ENCODE measurements at places on chromosomes 3 and 15.

DNA sequence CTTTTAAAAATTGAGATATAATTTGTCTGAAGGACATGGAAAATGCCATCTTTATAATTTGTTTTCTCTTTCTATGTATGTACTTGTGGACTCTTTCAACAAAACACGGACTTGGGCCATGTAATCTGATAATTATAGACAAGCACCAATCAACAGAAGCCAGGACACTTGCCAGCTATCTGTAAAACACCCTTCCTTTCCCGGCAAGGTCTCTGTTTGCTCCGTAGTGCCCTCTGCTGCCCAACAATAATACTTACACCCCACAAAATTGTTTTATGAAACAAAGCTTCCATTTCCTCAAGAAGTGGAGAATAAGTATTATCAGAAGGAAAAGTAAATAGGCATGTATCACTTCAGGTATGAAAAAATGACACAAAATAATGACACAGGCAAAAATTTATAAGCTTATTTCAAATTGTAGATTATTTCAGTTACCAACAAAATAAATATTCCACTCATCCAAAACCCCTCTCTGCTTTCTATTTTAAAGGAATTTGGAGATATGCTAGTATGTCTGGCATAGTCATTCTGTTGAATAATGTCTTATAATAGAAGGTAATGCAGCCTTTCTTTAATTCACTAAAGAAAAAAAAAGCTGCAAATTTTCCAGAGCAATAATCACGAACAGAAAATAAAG, 32.8 kb downstream of the MYH15 start:
- H3K27ac ChIP-seq, result no peak overlapping the region
- DNase-seq, result peak; percentile 67
- no peak overlapping the region for H3K4me3 ChIP-seq
- H3K4me1 ChIP-seq, result no peaks in the 10 kb centered on the region
- no peaks in the 10 kb centered on the region for H3K27me3 ChIP-seq

DNA sequence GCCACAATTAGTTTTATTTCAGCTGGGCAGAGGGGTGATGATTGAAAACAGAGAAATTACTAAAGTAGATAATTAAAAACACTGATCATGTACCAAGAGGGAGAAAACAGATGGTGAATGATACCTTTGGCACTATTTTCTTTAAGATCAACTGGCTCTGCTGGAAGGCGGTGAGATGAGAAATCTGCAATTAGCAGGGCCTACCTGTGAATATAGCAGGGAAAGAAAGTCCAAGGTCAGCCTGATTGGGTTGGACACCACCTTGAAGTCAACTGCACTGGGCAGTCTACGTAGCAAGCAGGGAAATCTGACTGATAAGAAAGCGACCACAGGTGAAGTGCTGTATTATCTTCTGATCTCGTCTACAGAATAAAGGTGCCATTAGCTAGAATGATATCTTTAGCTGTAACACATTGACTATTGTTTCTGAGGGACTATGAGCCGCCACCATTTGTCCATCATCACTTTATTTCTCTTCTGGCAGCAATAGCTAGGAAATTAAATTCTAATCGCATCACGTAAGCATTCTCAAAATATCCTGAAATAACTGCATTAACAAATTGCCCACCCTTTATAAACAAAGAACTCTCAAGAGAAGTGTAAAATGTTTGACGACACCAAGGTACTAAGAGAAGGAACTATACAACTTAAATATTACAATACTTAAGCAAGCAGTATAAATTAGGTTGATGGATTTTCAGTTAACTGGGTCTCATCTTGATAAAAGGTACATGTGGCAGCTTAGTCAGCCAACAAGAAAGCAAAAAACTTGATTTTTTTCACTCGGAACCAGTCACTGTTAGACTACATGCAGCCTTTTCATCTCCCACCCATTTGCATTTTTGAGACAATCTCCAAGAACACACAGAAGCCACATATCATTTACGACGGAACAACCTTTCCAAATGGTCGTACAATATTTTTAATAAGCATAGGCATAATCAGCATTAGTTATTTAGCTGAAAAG, 1.3 kb downstream of the NEDD4 start:
- DNase-seq, result no peak
- H3K4me3 ChIP-seq, result peak overlapping the region; percentile 82
- peaks cover 32% of the 10 kb centered on the region for H3K4me1 ChIP-seq
- H3K27ac ChIP-seq, result no peak overlapping the region

GRCh38 chr3:75982151-75982550, 196.8 kb upstream of the ZNF717 start:
- H3K4me1 ChIP-seq, result no peaks in the 10 kb centered on the region
- H3K36me3 ChIP-seq, result no peaks in the 10 kb centered on the region
- DNase-seq, result no peak
- no peaks in the 10 kb centered on the region for H3K27me3 ChIP-seq
- H3K27ac ChIP-seq, result no peak overlapping the region
- H3K4me3 ChIP-seq, result no peak overlapping the region

DNA sequence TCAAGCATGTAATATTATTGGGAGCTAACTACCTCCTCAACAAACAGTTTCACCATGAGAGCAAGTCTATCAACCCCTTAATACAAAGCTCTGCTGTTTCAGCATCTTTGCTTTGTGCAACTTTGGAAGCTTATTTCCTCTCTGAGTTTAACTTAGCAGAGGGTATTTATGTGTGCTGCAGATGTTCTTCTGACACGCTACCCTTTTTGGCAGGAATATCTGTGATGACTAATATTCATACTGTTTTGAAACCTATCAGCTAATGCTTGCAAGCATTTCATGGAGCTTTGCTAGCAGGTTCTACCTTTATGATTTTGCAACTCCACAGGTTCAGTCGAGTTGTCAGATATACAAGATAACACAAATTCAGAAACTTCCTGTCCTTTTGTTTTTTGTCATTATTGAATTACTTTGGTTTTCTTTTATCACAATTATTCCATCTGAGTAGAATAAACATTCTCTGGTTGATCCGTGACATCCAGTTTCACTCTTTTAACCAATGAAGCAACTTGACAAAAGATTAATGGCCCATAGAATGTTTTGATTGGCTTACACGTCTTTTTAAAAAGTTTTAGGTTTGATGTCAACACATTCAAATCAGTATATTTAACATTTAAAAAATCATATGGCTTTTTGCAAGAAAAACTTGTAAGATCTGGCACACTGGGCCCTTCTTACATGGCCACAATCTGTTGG, 1.7 kb upstream of the SLC9A9 start:
- H3K27ac ChIP-seq, result no peak overlapping the region
- H3K4me1 ChIP-seq, result peaks cover 22% of the 10 kb centered on the region
- H3K27me3 ChIP-seq, result no peaks in the 10 kb centered on the region
- H3K36me3 ChIP-seq, result no peaks in the 10 kb centered on the region
- no peak for DNase-seq
- no peak overlapping the region for H3K4me3 ChIP-seq

GRCh38 chr3:193048127-193048526, 130.5 kb upstream of the MB21D2 start:
- H3K27me3 ChIP-seq, result no peaks in the 10 kb centered on the region
- H3K4me1 ChIP-seq, result no peaks in the 10 kb centered on the region
- no peak overlapping the region for H3K4me3 ChIP-seq

- H3K27ac ChIP-seq, result no peak overlapping the region
- DNase-seq, result no peak
- H3K36me3 ChIP-seq, result peaks cover 84% of the 10 kb centered on the region
- no peaks in the 10 kb centered on the region for H3K4me1 ChIP-seq
- no peaks in the 10 kb centered on the region for H3K27me3 ChIP-seq
These were observed 20.0 kb downstream of the COPS2 start for GRCh38 chr15:49135342-49135857.

DNA sequence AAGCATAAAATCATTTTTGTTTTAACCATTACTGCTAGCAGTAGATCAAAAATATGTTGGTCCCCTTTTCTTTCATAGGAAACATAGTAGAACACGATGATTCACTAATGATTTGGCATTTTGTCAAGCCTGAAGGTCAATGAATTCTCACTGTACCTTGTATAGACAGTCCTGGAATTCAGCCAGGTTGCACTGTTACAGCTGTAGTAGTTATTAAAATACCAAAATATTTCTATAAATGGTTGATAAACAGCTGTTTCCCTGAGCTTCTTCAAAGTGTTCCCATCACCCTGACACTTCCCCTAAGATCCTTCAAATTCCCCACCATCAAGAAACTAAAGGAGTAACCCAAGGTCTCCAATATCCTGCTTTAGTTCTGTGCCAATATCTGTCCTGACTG, 200.9 kb downstream of the ATP8B4 start:
- H3K27ac ChIP-seq, result no peak overlapping the region
- no peaks in the 10 kb centered on the region for H3K36me3 ChIP-seq
- no peaks in the 10 kb centered on the region for H3K27me3 ChIP-seq
- no peaks in the 10 kb centered on the region for H3K4me1 ChIP-seq

DNA sequence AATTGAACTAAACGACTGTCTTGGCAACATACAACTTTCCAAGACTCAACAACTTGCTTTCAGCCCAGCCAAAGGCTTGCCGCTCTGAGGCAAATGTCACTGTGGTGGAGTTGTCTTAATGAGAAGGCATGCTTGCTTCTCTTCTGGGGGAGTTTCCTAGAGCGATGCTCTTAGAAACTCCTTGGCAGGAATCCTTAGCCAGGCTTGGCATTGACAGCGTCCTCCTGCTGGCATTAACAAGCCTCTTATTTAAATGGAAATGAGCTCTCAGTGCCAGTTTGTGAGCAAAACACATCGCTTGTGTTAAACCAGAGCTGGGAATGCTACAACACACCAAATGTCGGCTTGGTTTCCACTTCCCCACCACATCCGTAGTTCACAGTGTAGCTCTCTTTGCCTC, 265.5 kb upstream of the TPRG1 start:
- no peaks in the 10 kb centered on the region for H3K27me3 ChIP-seq
- DNase-seq, result no peak
- H3K36me3 ChIP-seq, result no peaks in the 10 kb centered on the region
- no peaks in the 10 kb centered on the region for H3K4me1 ChIP-seq
- no peak overlapping the region for H3K27ac ChIP-seq
- H3K4me3 ChIP-seq, result no peak overlapping the region

- H3K36me3 ChIP-seq, result peaks cover 66% of the 10 kb centered on the region
- H3K27ac ChIP-seq, result peak overlapping the region; percentile 47
- peaks cover 69% of the 10 kb centered on the region for H3K4me1 ChIP-seq
- H3K4me3 ChIP-seq, result no peak overlapping the region
These were observed 7.3 kb downstream of the FYCO1 start for GRCh38 chr3:45988362-45988761.

DNA sequence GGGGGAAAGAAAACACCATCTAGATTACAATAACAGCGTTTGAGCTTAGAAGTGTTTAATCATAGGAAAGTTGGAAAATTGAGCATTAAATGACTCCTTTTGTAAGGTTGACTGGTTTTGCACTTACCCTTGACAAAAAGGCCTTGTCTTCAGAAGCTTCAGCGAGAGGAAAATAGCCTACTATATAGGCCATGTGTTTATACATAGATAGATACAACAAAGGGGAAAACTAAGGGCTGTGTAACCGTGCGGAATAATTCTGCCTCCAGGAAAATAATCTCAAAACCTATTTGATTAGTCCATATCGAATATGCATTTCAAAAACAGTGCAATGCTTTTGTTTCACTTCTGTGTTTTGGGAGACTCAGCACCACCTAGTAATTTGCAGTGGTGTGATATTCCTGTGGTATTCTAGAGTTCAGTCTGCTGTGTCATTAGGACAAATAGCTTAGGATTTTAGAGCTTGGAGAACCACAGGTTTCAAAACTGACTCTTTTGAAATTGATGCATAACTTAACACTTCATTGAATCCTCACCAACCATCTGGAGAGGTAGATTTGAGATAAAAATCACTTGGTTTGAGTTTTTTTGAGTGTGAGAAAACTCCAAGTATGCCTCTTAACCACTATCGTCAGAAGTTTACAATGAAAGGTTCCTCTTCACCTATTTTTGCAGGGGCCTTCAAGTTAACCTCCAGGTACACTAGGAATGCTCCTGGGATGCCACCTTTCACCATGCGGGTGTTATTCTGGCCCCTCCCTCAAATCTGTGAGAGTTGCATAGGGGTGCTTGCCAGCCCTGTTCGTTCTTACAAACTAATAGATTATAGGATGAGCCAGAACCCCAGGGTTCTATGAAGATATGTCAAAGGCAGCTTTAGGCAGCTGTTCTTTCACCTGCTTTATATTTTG, 1.9 kb downstream of the ARHGAP31 start:
- H3K4me3 ChIP-seq, result no peak overlapping the region
- peaks cover 31% of the 10 kb centered on the region for H3K4me1 ChIP-seq
- no peaks in the 10 kb centered on the region for H3K36me3 ChIP-seq
- DNase-seq, result no peak

- peaks cover 2% of the 10 kb centered on the region for H3K36me3 ChIP-seq
- H3K27ac ChIP-seq, result no peak overlapping the region
- H3K27me3 ChIP-seq, result no peaks in the 10 kb centered on the region
- H3K4me3 ChIP-seq, result no peak overlapping the region
These were observed 2.7 kb downstream of the PCBP4 start for GRCh38 chr3:51964521-51964920.

- no peaks in the 10 kb centered on the region for H3K27me3 ChIP-seq
- no peaks in the 10 kb centered on the region for H3K36me3 ChIP-seq
- H3K4me3 ChIP-seq, result no peak overlapping the region
- no peak for DNase-seq
- H3K27ac ChIP-seq, result no peak overlapping the region
These were observed 389.5 kb upstream of the RASGRP1 start for GRCh38 chr15:38954090-38954489.

- DNase-seq, result no peak
- H3K36me3 ChIP-seq, result no peaks in the 10 kb centered on the region
- no peaks in the 10 kb centered on the region for H3K27me3 ChIP-seq
- no peaks in the 10 kb centered on the region for H3K4me1 ChIP-seq
- H3K4me3 ChIP-seq, result no peak overlapping the region
These were observed 51.5 kb downstream of the PDE8A start for GRCh38 chr15:85033148-85033547.

DNA sequence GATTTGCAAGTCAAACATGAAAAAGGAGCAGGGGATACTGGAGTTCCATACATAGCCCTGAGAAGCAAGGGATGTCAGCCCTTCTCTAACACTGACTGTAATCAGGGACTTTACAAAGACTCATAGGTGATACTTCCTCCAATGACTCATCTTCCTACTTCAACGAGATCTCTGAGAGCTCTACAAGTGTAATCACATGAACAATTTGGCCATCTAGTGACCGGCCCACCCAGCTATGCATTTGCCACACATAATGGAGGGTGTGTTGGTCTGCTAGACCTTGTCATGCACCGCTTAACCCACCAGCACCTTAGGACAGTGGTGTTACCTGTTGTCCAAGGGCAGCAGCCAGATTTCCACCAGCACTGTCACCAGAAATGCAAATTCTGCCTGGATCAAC, 75.3 kb downstream of the NCEH1 start:
- H3K4me3 ChIP-seq, result no peak overlapping the region
- DNase-seq, result no peak
- no peaks in the 10 kb centered on the region for H3K4me1 ChIP-seq
- H3K36me3 ChIP-seq, result no peaks in the 10 kb centered on the region
- no peaks in the 10 kb centered on the region for H3K27me3 ChIP-seq
- no peak overlapping the region for H3K27ac ChIP-seq

GRCh38 chr3:29373131-29373680, 92.3 kb downstream of the RBMS3 start:
- DNase-seq, result no peak
- H3K4me1 ChIP-seq, result peaks cover 7% of the 10 kb centered on the region
- H3K4me3 ChIP-seq, result no peak overlapping the region
- no peak overlapping the region for H3K27ac ChIP-seq
- no peaks in the 10 kb centered on the region for H3K36me3 ChIP-seq
- H3K27me3 ChIP-seq, result no peaks in the 10 kb centered on the region
